Stimulated activated CD8-positive, alpha-beta memory T cell treated with anti-CD3 and anti-CD28 coated beads, Interleukin-15, amount 100 ng/mL, for 24 hours (primary cell): ENCODE measurements at places on chromosomes 4 and X.

DNA sequence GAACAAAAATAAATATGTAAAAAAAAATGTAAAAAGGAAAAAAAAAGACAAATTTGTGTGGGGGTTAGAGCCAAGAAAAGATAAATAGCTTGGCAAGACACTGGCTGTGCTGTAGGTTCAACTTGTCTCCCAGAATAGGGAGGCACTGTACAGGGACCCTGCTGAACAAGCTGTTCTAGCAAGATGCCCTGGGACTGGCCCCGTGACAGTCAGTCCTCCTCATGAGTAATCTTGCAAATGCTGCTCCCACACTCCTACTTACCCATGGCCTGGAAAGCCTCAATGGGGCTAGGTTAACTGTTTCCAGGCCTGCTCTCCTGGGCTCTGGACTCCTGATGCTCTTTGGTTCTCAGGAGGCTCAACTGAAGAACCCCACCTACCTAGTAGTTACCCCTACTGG lies 106.8 kb downstream of the ATG4A start:
- no peak for DNase-seq

GRCh38 chr4:185470501-185471195 lies 885 bp downstream of the CCDC110 start:
- DNase-seq: no peak

- DNase-seq: no peak
These were observed 299.0 kb downstream of the RAPGEF2 start for GRCh38 chr4:159401791-159402380.

DNA sequence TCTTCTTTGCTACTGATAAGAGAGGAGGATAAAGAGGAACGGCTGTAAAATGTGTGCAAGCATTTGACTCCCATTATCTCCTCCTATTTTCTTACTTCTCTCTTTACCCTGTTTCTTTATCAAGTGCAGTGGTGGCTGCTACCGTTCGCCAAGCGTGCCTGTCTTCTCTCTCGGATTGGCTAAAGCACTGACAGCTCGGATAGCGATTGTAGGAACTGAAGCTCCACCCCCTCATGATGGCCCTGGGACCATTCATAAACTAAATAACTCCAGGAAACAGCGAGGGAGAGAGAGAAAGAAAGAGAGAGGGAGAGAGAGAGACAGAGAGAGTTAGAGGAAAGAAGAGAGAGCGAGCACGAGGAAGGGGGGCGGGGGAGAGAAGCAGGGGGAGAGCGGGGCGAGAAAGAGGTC lies 305 bp upstream of the MAB21L2 start:
- DNase-seq: no peak

DNA sequence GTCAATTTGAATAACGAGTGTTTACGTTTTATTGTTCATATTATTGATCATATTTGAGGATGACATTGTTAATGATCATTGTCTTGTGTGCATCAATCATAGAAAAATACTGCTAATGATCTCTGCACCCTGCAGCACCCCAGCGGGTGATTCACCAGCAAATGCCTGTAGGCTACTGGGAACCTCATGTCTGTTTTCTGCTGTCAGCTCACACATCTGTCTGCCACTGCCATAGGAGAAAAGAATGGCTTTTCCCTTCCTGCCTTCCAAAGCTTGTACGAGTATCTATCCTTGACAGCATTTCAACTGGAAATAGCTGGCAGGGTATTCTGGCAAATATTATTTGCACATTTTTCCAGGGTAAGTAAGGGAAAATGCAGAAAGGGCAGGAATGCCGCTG lies 272.1 kb upstream of the TRAM1L1 start:
- no peak for DNase-seq

GRCh38 chr4:6318206-6318605 lies 48.6 kb downstream of the WFS1 start:
- no peak for DNase-seq

- DNase-seq: no peak
These were observed 282.7 kb downstream of the ANKRD50 start for GRCh38 chr4:124429746-124430250.

- DNase-seq: no peak
These were observed 267.0 kb upstream of the KLF3 start for GRCh38 chr4:38396845-38397547.

- no peak for DNase-seq
These were observed 193.4 kb upstream of the EDNRA start for GRCh38 chr4:147287588-147287890.

DNA sequence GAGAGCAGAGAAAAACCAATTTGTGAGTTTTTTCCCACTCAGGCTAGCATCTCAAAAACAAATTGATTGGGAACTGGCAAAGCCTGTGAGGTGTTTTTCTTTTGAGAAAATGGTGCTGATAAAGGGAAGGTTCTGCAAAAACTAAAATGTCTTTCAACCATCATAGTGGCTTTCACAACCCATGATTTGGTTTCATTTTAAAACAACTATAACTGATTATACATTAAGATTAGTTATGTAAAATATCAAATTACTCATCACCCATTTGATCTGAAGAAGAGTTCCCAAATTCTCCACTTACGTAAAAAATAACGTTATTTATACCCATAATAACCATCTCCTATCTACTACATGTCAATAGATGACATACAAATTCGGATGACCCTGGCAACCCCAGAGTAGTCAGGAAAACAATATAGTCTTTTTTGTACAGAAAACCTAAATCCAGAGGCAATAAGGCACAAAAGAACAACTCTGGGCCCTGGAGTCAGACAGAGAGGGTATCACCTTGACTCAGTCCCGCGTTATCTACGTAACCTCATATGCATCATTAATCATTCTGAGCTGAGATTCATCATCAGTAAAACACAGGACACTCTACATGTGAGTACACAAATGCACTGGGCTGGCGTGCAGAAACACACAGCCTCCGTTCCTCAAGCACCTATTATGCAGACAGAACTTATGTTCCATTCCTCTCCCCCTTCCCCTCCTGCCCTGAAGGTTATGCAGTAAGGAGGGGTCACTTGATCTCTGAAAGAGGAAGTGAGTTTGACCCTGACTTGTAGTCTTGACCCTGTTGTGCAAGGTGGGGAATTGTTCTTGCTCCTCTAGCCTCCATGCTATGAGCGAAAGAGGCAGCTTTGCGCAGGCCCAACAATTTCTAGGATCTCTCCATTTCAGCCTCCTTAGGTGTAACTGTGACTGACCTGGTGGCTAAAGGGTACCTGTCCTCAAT lies 82.2 kb downstream of the SLC9A7 start:
- no peak for DNase-seq

DNA sequence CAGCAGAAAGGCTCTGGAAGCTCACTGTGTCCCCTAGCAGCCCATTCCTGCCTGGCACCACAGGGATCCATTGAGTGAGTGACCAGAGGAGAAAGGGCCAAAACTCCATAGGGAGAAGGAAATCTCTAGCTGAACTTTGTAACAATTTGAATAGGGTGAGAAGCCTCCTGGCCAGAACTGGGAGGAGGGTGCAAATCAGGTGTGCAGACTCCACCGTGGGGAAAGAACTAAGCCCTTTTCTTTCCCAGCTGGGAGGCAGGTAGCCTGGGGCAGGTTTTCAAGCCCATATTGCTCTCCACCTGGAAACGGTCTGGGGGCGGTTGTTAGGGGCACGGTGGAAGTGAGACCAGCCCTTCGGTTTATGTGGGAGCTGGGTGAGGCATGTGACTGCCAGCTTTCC lies 227.2 kb downstream of the SNCA start:
- no peak for DNase-seq

DNA sequence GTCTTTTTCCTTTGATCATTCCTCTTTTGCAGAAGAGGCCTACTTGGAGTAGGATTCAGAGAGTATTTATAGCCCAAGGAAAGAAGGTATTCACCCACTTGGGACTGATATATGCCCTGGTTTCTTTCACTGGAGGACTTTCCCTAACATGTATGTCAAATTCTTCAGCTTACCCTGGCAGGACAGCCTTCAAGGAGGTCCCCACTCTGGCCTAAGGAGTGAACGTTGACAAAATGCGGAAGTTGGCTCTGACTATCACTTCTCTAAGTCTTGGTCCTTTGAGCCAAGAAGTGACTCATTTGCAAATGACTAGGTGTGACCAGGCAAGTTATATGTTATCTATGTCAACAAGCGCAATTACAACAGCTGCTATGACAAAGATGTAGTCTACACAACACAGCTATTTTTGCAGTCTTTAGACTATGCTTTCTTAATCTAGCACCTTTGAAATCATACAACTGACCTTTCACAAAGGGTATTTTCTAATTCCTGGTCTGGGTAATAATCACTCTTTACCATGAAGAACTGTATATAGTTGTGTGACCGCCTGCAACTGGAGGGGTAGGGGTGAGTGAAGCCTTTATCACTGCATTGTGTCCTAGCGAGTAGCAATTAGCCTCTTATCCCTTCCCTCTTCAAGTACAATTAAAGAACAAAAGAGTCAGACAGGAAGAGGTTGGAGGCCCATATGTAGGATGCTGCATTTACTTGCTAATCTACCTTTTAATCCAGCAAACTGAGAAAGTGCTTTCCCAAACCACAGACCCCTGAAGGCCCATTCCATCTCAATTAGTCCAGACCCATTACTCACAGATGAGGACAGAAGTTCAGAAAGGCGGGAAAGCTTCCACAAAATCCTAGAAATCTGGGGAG lies 50.1 kb downstream of the RASGEF1B start:
- no peak for DNase-seq

- no peak for DNase-seq
These were observed 161.6 kb downstream of the PDGFRA start for GRCh38 chr4:54390670-54391069.

DNA sequence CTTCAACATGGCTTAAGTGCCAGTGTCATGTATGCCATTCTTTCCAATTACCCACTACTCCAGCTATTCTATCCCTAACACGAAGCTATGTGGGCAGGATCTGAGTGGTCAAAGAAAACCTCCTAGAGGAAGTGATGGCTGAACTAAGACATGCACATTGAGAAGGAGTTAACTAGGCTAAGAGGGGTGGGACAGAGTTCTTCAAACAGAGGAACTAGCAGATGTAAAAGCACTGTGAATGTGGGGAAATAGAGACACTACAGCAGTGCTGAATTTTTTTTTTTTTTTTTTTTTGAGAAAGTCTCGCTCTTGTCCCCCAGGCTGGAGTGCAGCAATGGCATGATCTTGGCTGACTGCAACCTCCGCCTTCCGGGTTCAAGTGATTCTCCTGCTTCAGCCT lies 6.2 kb downstream of the JCHAIN start:
- no peak for DNase-seq
